ENCODE measurements at places on chromosomes 12 and 14.
A peak's percentile ranks its signal among the peaks of the same experiment; 100 is the strongest.

DNA sequence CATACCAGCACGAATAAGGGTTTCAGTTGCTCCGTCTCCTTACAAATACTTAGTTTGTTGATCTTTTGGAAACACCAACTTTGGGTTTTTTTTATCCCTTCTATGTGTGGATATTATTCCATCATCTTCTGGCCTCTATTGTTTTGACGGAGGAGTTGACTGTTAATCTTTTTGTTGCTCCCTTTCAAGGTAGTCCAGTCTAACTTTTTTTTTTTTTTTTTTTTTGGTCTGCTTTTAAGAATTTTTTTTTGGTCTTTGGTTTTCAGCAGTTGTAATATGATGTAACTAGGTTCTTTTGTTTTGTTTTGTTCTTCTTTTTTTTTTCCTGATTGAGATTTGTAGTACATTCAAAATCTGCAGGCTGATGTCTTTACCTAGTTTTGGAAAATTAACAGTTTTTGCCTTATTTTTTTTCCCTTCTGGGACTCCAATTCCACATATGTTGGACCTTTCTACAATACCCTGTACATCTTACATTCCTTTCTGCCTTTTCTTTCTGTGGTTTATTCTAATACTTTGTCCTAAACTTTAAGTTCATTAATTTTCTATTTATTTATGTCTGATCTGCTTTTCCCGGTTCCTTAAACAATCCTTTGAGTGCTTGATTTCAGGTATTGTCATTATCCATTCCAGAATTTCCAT, 54.9 kb downstream of the DNAH10 start:
- no peak for DNase-seq

DNA sequence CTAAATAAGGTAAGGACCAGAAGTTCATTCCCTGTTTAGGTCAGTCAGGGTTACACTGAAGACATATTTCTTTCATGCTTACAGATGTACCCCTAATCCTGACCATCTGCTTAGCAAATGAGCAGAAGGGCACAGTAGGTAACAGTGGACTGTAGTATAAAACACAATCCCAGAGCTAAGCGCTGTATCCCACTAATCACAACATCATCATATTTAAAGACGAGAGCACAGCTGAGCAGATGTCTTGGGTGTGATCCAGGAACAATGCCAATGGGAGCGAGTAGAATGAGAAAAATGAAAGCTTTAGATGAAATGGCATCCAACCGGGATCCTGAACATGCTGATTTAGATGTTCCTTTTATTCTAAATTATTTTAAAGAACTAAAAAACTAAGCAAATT, 213.4 kb downstream of the CCER1 start:
- DNase-seq: no peak

DNA sequence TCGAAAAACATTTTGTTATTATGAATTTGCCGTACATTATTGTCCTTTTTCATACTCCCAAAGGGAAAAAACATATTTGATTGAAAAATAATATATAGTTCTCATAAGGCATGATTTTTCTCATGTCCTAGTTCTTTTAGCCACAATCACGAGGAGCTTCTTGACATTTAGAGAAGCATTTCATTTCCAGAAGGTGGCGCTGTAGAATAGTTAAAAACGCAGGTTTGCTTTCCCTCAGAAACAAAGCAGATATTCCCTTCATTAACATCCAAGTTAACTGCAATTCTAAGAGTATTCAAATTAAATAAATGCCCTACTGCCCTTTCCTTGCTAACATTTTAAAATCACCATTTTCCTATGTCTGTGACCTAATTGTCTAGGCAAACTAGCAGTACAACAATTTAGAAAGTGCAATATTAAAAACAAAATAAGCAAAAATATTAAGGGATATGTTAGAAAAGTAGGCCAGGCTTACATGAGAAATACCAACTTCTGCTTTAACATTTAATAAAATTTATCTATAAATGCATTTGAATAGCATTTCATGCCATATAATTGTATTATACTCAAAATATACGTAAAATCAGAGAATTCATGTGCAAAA, 10.9 kb upstream of the PIK3C2G start:
- no peak for DNase-seq

GRCh38 chr12:112238441-112238840, 113.1 kb downstream of the TRAFD1 start:
- DNase-seq: no peak

DNA sequence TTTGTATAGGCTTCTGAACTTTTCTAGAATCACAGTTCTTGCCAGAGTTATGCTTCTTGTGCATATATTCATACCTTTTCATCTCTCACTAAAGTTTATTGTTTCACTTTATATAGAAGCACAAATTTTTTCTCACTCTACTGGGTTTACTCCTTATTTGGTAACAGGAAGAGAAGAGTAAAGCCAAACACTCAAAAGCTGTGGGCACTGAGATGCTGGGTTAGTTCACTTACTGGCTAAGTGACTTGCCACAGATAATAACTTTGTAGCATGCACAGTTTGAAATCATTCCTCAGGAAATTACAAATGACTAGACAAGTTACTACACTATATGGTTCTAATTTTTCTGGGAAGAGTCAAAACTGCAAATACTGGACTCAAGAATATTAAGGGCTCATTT, 7.8 kb downstream of the HIGD1C start:
- DNase-seq: no peak

DNA sequence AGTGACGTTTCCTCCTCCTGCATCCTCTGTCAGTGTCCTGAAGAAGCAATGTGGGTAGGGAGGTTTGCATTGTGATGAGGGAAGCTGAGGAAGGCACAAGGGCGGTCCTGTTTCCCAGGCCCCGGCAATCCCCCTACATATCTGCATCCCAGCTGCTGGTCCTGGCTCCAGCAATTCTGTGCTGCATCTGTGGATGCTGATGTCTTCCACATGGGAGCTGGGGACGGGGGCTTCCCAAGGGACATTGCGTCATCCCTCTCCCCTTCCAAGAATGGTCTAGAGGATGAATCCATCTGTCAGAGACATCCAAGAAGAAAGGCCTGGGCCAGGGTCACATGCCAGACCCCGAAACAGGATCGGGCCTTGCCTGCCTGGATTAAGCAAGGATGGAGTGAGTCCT, 52.1 kb downstream of the TSPAN11 start:
- DNase-seq: no peak

- no peak for DNase-seq
These were observed 42.7 kb downstream of the GPHB5 start for GRCh38 chr14:63276016-63276415.

DNA sequence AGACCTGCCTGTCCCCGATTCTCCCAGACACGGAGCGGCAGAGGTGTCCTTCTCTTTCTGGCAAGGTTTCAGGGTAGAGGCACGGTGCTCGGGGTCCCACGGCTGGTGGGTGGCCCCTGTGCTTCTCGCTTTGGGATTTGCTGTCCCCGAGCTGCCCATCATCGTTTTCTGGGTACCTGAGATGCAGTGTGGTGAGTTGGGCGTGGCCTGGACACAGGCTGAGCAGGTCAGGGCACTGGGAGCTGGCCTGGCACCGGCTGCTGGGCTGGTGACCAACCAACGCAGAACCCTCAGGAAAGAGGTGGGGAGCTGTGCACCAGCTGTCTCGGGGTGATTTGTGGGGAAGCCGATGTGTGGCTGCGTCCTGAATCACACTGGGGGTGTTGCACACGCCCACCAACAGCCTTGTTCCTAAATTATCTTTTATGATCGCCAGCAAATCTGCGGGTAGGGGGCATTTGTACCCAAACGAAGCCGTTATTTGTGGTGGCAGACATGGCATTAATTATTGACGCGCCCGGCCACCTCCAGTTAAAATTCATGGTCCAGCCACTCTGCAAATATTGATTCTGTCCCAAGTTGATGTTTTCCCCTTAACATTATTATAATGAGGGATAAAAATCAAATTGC, 61.0 kb downstream of the KIF26A start:
- no peak for DNase-seq

- peak; percentile 34 for DNase-seq
These were observed 4.5 kb downstream of the NOP2 start for GRCh38 chr12:6563448-6564050.

DNA sequence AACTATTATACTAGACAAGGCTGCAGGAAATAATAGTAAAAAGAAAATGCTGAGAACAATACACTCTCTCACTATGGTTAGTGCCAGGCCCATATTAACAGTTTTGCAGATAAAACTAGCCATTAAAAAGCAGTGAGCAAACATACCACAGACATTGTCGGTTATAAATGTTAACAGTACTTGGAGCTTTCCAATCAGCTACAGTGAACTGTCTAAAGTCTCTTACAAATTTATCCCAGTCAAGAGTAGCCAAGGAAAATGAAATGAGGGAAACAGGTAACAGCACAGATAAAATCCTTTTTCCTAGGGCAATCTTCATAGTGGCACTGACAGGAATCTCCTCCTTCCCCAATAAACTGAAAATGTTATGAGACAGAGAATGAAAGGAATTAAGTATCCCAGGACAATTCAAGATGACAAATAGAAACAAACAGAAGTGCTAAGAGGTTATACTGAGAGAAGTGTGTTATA, 30.8 kb downstream of the PAWR start:
- no peak for DNase-seq

DNA sequence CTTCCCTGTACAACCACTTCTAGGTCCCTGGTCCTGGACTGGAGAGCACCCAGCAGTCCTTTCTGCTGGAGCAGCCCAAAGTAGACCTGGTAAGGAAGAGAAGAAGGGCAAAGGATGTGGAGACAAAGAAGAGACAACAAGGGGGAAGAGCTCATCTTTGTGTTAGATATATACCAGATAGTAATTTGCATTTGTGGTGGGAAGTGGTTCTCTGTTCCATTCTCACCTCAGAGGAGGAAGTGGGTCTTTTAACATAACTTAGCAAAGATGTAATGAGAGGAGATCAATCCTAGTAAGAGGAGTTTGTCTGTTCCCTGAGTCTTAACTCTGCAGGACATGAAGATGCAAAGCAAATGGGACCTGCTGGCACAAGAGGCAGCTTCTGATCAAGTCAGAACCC, 8.0 kb downstream of the CCDC198 start:
- DNase-seq: no peak

- no peak for DNase-seq
These were observed 44.7 kb downstream of the CCDC88C start for GRCh38 chr14:91372671-91373495.

DNA sequence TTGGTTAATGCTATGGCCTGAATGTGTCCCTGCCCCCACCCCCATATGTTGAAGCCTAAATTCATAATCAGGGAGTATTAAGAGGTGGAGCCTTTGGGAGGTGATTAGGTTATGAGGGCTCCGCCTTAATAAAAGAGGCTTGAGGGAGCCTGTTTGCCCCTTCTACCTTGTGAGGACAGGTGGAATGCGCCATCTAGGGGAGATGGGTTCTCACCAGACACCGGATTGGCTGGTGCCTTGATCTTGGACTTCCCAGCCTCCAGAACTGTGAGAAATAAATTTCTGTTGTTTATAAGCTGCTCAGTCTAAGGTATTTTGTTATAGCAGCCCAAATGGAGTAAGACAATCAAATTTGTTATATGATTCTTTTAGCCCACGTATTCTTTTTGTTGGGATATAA, 148.3 kb downstream of the PTCSC3 start:
- no peak for DNase-seq

GRCh38 chr14:89983375-89983774, 27.6 kb downstream of the TDP1 start:
- DNase-seq: no peak

GRCh38 chr12:2415568-2415944, 362.8 kb downstream of the CACNA1C start:
- DNase-seq: no peak

DNA sequence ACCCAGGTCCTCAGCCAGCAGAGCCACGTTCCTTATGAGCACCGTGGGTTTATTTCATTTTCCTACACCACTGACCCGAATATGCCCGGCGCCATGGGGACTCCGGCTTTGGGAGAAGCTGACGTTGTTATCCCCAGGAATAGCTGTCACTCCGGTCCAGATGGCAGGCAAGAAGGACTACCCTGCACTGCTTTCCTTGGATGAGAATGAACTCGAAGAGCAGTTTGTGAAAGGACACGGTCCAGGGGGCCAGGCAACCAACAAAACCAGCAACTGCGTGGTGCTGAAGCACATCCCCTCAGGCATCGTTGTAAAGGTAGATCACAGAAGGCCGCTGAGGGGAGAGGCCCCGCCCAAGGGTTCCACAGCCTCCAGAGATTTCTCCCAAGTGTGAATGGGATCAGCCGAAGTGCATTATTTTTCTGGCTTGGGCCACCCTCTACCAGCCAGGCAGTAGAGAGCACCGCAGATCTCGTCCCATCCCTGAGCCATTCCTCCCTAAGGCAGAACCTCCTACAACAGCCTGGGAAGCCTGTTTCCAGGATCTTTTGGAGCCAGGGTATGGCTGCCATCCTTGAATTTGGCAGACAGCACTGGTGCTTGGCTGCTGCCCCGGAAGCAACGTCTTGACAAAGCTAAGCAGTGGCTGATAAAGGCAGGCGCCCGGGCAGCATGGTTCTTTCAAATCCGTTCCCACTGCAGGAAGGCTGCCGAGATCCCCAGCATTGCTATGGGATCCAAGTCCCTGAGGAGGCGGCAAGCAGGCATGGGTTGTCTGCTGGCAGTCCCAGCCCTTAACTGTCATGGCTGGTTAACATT, 17.8 kb downstream of the CDK2AP1 start:
- no peak for DNase-seq

DNA sequence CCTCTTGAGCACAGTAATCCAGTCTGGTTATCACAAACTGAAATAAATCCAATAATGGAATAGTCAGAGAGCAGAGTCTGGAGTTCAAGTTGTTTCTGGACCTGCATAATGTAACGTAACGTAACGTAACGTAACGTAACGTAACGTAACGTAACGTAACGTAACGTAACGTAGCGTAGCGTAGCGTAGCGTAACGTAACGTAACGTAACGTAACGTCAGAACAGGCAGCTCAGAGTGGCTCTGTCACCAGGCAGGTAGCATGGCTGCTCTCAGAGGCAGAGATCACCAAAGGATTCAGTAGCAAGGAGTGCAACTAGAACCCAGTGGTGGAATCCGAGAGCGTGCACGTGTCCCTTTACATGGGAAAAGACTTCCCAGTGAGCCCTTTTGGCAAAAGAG, 85.7 kb upstream of the USP44 start:
- no peak for DNase-seq

GRCh38 chr14:105528586-105529318, 2.4 kb downstream of the TMEM121 start:
- no peak for DNase-seq

- no peak for DNase-seq
These were observed 30.5 kb upstream of the C12orf71 start for GRCh38 chr12:27112871-27113270.

DNA sequence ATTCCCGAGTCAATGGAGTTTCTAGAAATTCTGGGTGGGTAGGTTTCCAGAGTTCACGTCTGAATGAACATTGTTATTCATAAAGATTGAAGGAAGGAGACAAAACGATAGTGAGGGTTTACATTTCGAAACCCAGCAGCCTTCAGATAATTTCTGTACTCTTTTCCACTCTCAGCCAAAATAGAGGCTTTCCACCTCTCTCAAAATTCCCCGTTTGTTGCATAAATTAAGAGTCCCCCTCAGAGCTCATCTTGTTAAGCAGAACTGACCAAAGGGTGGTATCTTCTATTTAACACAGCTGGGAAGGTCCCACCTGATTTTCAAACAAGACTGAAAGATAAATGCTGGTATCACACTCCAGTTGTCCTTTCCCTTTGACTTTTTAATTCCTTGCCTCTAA, 21.5 kb upstream of the YARS2 start:
- no peak for DNase-seq

GRCh38 chr12:70400124-70400523, 34.0 kb downstream of the KCNMB4 start:
- no peak for DNase-seq
